NCI-H1105 (cell line): ENCODE measurements at places on chromosomes 6 and 20.
A peak's percentile ranks its signal among the peaks of the same experiment; 100 is the strongest.

DNA sequence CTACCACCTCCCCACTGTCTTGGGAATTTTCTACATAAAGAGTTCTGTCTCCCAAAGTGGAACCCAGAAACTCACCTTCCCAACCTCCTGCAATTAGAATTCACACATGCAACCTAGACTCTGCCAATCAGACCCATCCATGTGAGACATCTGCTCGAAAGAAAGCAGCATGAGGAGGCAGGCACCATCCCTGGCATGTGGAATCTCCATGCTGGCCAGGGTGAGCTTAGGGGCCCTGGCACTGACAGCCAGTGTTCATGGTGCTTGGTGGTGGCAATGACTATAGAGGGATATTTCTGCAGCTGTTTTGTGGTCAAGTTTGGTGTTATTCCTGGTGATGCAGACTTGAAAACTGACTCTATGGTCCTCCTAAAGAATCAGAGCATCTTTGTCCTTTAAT, 17.4 kb upstream of the FOXF2 start:
- no peak for DNase-seq

DNA sequence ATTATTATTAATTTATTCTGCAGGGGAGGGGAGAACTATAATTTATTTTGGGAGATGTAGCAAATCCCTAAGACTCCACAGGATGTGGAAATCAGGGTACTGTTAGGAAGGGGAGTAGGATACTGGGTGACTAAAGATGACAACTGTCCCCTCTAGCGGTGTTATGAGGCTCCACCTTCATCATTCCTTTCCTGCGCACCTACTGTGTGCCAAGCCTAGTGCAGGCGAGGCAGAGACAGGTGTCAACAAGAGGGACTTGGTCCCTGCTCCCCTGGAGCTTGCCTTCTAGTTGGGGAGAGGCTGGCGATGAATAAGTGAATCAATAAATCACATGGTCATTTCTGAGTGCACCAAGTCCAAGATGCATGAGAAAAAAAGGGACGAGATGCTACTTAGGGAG, 65.5 kb downstream of the STK35 start:
- no peak for DNase-seq

DNA sequence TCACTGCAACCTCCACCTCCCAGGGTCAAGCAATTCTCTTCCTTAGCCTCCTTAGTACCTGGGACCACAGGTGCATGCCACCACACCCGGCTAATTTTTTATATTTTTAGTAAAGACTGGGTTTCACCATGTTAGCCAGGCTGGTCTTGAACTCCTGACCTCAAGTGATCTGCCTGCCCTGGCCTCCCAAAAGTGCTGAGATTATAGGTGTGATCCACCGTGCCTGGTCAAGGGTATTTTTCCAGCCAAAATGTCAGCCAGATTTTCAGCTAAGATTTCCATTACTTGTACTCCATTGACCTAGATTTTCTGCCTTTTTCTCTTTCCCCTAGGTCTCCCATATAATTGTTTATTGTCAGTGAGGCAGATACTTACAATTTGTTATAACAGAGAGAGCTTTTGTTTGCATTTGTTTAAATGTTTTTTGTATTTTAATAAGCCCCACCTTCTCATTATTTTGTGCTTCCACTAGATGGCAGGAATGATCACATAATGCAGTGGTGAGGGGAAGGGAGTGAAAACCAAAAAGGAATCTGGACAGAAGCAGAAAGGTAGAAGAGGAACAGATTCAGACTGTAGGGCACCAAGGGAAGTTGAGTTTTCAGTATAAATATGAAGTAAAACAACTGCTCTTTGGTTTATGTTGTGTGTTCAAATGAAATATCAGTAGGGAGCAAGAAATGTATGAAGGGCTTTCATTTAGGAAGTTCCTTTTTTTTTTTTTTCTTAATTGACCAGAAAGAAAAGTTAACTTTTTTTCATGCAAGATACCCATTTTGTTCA, 29.7 kb downstream of the RPF2 start:
- peak; percentile 15 for DNase-seq

DNA sequence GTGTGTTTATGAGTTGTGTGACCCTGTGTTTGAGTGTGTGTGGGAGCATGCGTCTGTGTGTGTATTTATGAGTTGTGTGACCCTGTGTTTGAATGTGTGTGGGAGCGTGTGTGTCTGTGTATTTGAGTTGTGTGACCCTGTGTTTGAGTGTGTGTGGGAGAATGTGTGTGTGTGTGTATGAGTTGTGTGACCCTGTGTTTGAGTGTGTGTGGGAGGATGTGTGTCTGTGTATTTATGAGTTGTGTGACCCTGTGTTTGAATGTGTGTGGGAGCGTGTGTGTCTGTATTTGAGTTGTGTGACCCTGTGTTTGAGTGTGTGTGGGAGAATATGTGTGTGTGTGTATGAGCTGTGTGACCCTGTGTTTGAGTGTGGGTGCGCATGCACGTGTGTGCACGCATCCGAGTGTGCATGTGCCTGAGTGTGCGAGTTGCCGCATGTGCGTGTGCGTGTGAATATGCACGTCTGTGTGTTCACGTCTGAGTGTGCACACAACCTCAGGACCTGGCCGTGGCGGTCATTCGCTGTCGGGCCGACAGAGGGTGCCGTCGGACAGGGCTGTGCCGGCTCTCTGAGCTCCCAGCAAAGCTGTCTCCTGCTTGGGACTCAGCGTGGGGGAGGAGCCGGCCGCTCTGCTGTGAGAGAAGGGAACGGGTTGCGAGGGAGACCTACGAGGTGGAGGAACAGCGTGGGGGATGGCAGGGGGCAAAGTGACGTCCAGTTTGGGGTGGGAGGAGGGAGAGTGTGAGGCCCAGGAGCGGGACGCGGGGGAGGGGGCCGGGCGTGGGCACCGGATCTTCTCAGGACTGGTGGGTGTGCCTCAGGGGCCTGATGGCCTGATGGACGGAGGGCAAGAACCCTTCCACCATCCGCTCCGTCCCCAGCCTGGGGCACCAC, 19.7 kb downstream of the SLC17A9 start:
- DNase-seq: peak; percentile 81

GRCh38 chr6:128275030-128275429, 245.4 kb downstream of the PTPRK start:
- no peak for DNase-seq

DNA sequence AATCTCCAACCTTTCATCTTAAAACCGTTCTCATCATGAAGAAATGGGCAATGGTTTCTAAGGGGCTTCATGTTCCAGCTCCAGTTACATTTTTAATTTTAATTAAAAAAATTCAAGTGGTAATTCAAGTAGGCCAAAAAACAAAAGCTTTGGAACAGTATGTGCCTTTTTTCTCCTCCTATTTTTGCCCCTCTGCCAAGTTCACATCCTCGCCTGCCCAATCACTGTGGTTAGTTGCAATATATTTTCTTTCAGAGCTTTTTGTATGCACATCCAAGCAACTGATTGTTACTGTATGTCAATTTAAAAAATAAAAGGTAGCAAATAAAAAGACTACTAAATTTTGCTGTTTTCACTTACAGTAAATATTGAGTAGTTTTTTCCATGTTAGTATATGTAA, 99.8 kb upstream of the B3GAT2 start:
- DNase-seq: no peak

- no peak for DNase-seq
Measured at GRCh38 chr6:111468329-111469012, 14.5 kb downstream of the REV3L start.

GRCh38 chr6:116004841-116005815, 55.6 kb downstream of the FRK start:
- no peak for DNase-seq

DNA sequence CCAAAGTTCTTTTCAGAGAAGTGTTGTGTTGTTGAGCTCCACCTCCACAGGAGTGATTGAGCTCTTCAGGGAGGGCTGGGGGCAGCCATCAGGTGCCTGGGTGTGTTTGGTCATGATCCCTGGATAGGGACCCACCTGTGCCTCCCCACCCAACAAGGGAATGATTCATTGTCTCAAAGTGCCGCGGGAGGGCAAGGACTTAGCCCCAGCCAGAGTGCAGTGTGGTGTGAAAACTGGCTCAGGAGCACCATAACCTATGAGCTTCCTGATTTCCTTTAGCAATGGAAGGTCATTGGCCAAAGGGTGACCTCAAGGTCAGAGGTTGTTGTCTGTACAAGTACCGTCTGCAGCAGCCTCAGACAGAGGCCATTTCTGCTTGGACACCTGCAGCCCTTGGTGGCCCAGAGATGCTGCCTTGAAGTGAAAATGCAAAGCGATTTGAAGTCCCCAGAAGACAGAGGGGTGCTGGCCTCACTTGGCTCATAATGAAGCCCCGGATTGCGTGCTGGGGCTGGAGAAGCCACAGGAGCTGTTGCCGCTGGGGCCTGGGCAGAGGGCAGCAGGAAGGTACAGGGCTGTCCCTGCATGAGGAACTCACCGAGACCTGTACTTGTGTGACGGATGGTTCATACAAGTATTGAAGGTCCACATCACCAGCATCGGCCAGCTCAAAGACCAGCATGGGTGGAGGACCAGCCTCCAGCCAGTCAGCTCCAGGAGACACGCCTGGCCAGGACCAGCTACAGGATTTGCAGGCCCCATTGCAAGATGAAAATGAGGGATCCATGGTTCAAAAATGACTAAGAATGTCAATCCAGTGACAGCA, 100.6 kb upstream of the DUSP22 start:
- no peak for DNase-seq

DNA sequence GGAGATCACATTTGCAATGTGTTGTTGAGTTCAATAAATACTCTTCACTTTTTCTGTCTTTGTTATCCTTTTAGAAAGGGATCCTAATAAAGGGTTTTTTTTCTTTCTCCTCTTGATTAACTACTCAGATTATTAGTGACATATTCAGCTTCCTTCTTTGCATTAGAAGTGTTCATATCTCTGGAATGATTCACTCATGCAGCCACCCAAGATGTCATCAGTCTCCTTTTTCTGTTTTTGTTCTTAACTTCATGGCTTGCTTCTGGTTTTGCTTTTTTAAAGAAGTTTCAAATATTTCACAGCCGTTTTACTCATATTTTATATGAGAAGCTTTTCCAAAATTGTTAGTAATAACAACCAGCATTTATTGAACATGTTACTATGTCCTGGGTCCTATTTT, 187.6 kb downstream of the TMEM242 start:
- DNase-seq: no peak

DNA sequence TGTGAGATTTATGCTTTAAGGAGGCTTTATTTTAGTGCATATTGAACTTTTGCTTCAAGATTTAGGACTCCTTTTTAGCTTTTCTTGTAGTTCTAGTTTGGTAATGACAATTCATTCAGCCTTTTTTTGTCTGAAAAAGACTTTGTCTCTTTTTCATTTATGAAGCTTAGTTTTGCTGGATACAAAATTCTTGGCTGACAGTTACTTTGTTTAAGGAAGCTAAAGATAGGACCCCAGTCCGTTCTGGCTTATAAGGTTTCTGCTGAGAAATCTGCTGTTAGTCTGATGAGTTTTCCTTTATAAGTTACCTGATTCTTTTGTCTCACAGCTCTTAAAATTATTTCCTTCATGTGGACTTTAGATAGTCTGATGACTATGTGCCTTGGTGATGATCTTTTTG, 142.8 kb upstream of the B3GAT2 start:
- DNase-seq: no peak

- no peak for DNase-seq
Measured at GRCh38 chr20:17887331-17888030, 81.1 kb downstream of the SNX5 start.

GRCh38 chr6:151026041-151026663, 160.7 kb downstream of the MTHFD1L start:
- DNase-seq: no peak

DNA sequence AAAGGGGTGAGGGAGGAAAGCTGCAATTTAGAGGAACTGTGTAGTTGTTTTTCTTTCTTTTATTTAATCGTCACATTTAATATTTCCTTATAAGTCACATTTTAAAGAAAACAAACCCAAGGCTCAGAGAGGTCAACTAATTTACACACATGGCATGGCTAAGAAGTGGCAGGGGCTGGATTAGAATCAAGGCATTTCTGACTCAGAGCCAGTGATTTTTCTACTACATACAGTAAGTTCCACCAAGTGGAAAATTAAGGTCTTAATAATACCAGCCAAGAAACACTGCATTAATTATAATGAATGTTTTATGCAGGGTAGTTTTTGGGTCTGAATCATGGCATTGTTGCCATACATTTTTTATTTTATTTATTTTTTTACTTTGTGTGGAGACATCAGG, 607.7 kb upstream of the CITED2 start:
- DNase-seq: no peak

DNA sequence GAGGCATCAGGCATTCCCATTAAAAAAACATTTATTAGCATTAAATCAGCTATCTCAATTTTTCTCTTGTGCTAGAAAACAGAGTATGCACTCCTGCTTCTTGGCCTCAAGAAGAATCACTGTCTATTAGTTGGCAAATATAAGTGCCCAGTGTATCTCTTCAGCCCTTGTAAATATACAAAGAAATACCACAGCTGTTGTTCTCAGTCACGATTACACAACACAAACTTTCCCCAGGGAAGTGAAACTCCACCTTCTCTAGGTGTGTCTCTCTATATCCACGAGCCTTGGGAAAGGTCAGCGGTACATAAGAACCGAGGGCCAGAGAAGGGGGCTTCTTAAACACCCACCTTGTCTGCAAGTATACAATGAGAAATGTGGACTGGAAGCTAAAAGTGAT, 194.7 kb downstream of the PKHD1 start:
- DNase-seq: no peak

DNA sequence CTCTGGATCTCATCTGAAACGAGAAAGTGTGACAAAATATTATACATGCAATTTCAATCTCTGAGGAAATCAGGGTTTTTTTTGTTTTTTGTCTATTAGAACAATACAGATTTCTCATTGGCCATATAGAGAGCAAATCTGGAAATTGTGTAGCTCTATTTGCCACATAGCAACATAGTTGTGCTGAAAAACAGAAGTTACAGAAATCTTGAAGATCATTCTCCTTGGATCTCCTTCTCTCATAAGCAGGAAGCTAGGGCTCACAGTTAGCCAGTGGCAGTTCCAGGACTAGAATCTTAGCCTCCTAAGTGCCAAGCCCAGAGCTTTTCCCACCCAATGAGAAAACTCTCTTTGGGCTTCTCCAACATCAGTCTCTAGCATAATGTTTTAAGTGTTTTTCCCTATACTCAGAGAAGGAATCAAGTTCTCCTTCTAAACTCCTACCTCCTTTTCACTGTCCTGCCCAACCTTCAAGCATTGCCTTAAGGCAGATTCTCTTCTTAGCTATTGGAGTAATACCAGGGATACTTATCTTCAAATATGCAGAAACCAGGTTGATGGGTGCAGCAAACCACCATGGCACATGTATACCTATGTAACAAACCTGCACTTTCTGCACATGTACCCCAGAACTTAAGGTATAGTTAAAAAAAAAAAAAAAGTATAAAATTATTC, 211.6 kb downstream of the ALDH8A1 start:
- no peak for DNase-seq

- DNase-seq: no peak
Measured at GRCh38 chr6:108621117-108621516, 60.4 kb downstream of the FOXO3 start.

DNA sequence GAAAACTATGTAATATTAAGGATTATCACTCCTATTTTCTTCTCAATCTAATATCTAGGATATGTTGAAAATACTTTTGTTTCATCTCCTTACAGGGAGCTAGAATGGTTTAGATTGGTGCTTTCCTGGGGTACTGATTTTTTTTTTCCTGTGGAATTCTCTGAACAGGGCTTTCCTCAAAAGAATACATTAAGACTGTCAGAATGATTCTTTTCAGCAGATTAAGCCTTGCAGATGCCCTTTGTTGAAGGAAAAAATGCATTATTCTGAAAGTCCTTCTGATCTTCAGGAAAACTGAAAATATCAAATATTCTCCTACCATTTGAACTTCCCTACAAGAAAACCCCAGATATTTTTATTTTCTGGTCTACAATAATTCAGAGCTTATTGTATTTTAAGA, 178.9 kb downstream of the SOX4 start:
- no peak for DNase-seq

- DNase-seq: no peak
Measured at GRCh38 chr20:61117725-61118124, 134.3 kb upstream of the CDH4 start.

GRCh38 chr20:52780462-52780861, 191.7 kb upstream of the TSHZ2 start:
- no peak for DNase-seq
